ENCODE measurements at places on chromosomes 1 and 21. TPM values are rescaled to one million over a fixed set of nuclear protein-coding genes. Genes with fewer than 3 reads are reported as not detected.

The OR2AK2 gene
- total RNA-seq = not detected

The TNFRSF18 gene
- total RNA-seq = 0.34 TPM

The KHDRBS1 gene
- 52.9 TPM for total RNA-seq

The TSACC gene
- total RNA-seq = 1.0 TPM

The OR2T33 gene
- total RNA-seq = not detected

The CATSPERE gene
- 1.00 TPM for total RNA-seq

The SHISAL2A gene
- not detected for total RNA-seq

The FCRL1 gene
- total RNA-seq = not detected

The TFF2 gene
- not detected for total RNA-seq

The CCDC17 gene
- 2.2 TPM for total RNA-seq

The GPR161 gene
- total RNA-seq = 14.1 TPM

The COL18A1 gene
- total RNA-seq = 94.6 TPM

The EFNA1 gene
- 8.3 TPM for total RNA-seq

The CALML6 gene
- 0.33 TPM for total RNA-seq

The HAO2 gene
- 10.0 TPM for total RNA-seq

The IGSF9 gene
- total RNA-seq = under 0.01 TPM

The PDE9A gene
- total RNA-seq = 1.7 TPM

The TRIM17 gene
- 0.67 TPM for total RNA-seq

The CD52 gene
- total RNA-seq = not detected

The CELA3B gene
- total RNA-seq = not detected

The HLX gene
- 0.69 TPM for total RNA-seq

The KCNT2 gene
- total RNA-seq = not detected

The FAM72A gene
- 11.0 TPM for total RNA-seq

The RPRD2 gene
- 11.7 TPM for total RNA-seq

The COL16A1 gene
- total RNA-seq = 9.3 TPM

The ACKR1 gene
- under 0.01 TPM for total RNA-seq

The ARHGEF16 gene
- total RNA-seq = not detected

The OR2L2 gene
- total RNA-seq = not detected

The GRIK1 gene
- not detected for total RNA-seq

Data from melanocyte of skin (primary cell).